ENCODE measurements at places on chromosomes 7 and 10.

DNA sequence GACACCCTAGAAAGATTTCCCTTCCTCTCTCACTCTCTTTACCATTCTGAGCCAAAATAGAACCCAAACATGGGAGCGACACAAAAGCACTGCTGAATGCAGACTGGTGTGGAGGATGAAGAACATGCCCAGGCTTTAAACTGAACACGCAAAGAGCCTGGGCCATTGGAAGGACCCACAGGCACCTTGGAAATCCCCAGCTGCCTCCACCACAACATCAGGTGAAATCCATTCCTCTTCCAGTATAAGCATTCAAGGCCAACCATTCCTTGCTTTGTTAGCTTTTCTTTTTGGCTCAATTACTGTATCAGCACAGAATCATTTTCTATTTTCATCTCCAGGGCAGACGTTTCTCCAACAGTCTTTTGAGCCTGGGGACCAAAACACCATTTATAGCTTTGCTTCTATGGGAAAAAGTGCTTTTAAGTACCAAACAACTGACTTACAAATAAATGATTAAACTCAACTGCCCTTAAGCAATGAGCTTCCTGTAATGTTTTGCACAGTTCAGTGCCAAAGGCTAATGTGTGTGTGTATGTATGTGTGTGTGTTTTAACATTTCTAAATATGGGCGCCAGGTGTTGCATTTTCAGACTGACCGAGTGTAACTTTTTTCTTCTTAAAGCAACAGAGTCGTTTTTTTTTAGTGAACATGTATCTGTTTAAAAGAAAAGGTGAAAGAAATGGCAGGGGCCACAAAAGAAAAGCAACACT lies 16.2 kb upstream of the BLNK start:
- DNase-seq: no peak

DNA sequence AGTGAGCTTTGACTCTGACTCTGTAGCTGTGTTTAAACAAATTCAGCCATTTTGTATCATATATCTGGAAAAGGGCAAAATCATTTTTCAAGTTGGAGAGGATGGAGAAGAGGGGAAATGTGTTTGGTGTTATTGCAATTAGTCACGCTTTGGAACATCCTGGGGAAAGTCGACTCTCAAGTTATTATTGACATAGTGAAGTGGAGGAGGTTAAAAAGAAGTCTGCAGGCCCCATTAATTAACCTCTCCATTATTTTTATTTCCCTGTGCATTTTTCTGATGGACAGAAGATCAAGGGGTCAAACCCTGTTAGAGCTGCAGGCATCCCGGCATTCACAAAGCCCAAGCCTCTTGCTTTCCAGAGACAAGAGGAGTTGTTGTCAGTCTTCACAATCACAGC lies 132.6 kb downstream of the TEX36 start:
- no peak for DNase-seq

DNA sequence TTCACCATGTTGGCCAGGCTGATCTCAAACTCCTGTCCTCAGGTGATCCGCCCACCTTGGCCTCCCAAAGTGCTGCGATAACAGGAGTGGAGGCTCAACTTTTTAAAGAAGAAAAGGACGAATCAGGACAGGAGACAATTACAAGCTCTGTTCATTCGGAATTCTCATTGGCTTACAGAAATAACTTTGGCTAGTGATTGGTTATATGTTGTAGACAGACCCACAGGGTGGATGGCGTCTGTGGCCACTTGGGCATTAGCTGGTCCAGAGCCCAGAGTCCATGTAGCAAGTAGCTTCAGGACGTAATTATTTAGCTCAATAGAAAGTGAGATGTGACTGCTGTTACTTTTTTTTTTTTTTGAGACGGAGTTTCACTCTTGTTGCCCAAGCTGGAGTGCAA lies 160.5 kb upstream of the TNRC18 start:
- no peak for DNase-seq

GRCh38 chr7:93574646-93575554 lies at the start of gene CALCR:
Gene CALCR, minus strand, starts transcription at chr7:93574724. Its CDS starts 87,743 bp downstream, at chr7:93486981.
- no peak for DNase-seq

GRCh38 chr7:15345216-15345615 lies 216.6 kb downstream of the AGMO start:
- no peak for DNase-seq

GRCh38 chr7:30062587-30062986 lies 34.4 kb downstream of the PLEKHA8 start:
- DNase-seq: no peak

GRCh38 chr10:98388101-98388655 lies 26.8 kb downstream of the PYROXD2 start:
- no peak for DNase-seq

GRCh38 chr10:1123972-1124371 lies 67.8 kb downstream of the WDR37 start:
- no peak for DNase-seq

GRCh38 chr7:47513741-47514241 lies 68.1 kb downstream of the TNS3 start:
- no peak for DNase-seq

DNA sequence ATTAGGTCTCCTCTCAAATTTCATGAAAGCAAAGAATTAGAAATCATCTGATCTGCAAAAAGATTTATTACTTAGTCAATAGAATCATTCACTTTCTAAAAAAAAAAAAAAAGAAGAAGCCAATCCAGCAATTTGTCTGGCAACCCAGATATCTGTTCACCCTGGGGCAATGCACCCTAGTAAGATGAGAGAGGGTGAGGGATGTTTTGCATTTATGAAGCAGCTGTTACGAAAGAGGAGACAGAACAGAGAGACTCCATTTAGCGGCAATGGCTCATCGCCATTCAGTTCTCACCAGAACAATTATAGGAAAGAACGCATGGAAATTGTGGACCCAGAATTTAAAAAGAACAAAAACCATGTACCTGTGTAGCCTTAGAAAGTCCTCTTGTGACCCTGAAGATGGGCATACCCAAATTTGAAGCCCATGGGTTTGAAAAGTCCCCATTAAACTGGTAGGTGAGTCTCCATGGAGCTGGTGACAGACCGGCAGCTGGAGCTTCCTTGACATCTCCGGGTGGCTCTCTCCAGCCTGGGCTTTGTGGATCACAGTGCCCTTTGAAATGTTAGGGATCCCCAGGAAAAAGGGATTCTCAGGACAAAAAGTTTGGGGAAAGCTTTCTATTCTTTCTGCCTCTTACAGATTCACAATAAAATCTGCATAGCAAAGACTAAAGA lies 45.5 kb upstream of the CCDC3 start:
- no peak for DNase-seq

DNA sequence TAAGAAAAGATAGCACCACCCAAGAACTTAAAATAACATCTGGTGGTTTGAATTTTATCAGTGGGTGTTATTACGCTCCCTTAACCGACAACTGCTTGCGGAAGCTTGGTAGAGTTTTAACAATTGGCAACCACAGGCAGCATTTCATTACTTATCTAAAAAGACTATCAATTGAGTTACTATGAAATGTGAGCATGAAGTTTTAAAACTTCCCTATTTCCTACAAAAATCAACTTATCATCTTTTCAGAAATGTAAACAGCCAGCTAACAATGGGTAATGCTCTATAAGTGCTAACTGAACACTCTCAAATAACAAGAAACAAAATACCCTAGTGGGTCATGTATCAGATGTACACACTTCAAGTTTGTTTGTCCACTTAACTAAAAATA lies 68.8 kb downstream of the OSBPL3 start:
- DNase-seq: no peak

GRCh38 chr10:718143-718700 lies 28.8 kb upstream of the DIP2C start:
- DNase-seq: no peak

- no peak for DNase-seq
These were observed 85.8 kb upstream of the GPR22 start for GRCh38 chr7:107384025-107384424.

Data from stimulated activated CD4-positive, alpha-beta T cell treated with anti-CD3 and anti-CD28 coated beads, Interleukin-15, amount 100 ng/mL, for 1 hour (primary cell).